ENCODE measurements at places on chromosomes 5 and 9.

DNA sequence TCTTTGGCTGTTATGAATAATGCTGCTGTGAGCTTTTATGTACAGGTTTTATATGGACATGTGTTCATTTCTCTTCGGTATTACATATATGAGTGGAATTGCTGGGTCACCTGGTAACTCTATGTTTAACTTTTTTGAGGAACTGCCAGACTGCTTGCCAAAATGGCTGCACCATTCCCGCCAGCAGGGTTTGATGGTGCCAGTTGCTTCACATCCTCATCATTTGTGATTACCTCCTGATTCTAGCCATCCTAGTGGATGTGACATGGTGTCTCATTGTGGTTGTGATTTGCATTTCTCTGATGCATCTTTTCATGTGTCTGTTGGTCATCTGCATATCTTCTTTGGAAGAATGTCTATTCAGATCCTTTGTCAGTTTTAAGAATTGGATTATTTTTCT, 10.7 kb downstream of the NANS start:
- no peak for DNase-seq

DNA sequence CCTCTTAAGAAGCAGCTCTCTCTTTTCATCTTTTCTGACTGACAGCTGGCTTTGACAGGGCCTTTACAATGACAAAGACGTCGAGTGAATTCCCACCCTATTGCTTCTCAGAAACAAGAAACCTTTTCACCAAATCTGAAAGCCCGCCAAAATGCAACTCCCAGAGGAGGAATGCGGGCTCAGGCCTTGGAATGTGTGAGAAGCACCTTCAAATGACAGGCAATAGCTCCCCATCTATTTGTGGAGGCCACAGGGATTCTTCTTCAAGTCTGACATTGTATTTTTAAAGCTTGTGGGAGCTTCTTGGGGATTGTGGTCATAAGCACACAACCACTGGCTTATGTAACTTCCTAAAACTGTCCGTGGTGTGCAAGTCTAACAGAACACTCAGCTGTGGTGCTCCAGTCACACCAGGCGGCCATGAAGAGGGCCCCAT, 72.7 kb downstream of the DPYSL3 start:
- no peak for DNase-seq

DNA sequence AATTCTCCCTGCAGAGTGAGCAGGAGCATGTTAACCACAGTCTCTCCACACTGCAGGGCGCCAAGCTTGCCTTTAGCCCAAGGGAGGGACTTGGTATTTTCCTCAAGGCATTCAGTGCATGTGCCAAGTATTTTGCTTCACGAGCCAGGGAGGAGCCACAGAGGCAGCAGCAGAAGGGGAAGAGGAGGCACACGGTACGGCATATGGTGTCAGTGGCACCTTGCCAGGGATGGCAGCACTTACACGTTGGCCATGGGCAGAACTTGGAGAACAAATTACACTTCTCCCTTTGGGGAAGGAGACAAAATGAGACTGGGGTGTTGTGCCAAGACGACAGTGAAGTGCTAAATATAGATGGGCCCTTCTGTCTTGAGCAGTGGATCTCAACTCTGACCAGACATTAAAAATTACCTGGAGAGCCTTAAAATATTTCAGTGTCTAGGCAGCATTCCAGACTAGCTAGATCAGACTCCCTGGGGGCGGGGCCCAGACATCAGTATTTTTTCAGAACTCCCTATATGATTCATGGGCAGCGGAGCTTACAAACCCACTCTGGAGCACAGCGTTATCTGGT, 155.8 kb downstream of the DRD1 start:
- DNase-seq: no peak

DNA sequence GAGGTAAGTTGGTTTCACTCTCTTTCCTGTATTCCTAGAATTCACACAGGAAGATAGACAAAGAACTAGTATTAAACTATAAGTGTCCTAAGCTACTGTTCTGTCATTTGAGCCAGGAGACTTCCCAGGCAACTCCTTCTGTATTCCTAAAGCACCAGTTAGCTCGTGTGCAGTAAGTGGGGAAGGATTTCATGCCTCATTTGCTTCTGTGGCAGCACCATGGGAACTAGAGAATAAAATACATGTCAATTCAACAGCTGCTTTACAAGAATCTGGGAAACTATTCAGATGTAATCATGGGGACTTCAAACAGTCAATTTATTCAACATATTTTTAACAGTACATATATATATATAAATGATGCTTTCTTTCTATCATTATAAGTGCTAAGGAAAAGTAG, 762.3 kb downstream of the PRELID2 start:
- DNase-seq: no peak

GRCh38 chr5:1899201-1899600, 16.5 kb upstream of the IRX4 start:
- DNase-seq: no peak

DNA sequence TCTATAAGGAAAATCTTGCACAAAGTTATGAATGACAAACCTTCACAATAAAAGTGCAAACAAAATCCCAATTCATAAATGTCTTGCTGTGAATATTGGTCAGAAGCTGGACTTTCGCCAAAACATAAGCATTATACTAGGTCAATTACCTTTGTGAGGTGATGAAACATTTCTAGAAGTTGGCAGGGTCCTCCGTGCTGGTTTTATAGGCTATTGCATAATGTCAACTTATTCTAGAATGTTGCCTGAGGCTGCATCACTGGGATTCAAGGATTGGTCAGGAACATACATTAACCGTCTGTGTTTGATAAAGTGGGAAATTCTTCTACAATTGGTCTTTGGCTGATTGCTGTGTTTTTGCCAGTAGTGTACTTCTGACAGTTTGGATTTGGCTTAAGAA, 49.8 kb upstream of the PALM2AKAP2 start:
- DNase-seq: no peak

- no peak for DNase-seq
These were observed 84.9 kb upstream of the BASP1 start for GRCh38 chr5:17132444-17133083.

- no peak for DNase-seq
These were observed 279.8 kb upstream of the POU5F2 start for GRCh38 chr5:94021246-94021645.

DNA sequence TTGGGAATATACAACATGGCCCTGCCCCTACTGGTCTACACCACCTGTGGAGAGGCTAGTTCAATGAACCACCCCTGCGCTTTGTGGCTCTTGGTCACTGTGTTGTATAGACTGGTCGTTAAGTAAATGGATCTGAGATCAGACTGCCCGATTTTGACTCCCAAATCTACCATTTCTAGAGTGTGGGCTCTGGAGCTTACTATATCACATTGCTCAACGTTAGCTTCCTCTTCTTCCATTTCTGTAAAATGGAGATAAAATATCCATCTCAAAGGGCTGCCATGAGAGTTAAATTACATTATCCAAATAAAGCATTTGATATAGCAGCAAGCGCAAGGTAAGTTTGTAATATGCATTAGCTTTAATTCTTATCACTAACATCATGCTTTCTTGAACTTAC, 52.7 kb upstream of the IFNK start:
- DNase-seq: no peak

- DNase-seq: no peak
These were observed 130.1 kb upstream of the OSMR start for GRCh38 chr5:38715696-38716095.

GRCh38 chr9:106799152-106799551, 63.8 kb upstream of the ZNF462 start:
- DNase-seq: no peak

Measured in activated gamma-delta T cell treated with anti-CD3 and anti-CD28 coated beads, Interleukin-2, amount 50 U/mL, for 16 hours (primary cell).